ENCODE measurements at places on chromosomes 6 and 20. TPM values are rescaled to one million over a fixed set of nuclear protein-coding genes. Genes with fewer than 3 reads are reported as not detected.

BPIFA2 gene
- total RNA-seq: not detected

FAM217A gene
- total RNA-seq: not detected

- no peak overlapping the region for H3K27ac ChIP-seq
- H3K4me3 ChIP-seq: no peak overlapping the region
- peaks cover 3% of the 10 kb centered on the region for H3K36me3 ChIP-seq
- no peaks in the 10 kb centered on the region for H3K27me3 ChIP-seq
- peaks cover 10% of the 10 kb centered on the region for H3K4me1 ChIP-seq
Measured at GRCh38 chr6:166032366-166033200, 135.1 kb downstream of the TBXT start.

DNA sequence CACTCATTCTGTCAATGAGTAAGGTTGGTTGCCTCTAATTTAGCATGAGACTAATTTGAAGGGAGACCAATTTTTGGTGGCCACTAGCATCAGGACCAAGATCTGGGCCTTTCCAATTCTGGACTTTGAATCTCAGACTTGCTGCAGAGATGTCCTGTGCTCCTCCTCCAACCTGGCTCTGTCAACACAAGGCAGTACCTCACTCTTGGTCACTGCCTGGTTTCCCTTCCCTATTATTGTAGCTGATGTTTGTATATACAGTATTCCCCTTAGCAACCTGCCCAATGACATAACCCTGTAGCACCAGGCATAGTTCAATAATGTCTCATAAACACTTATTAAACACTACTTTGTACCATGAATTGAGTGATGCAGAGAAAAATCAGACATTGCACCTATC, 50.4 kb downstream of the UNC5CL start:
- no peak overlapping the region for H3K27ac ChIP-seq
- peaks cover 3% of the 10 kb centered on the region for H3K4me1 ChIP-seq
- no peak for DNase-seq
- no peak overlapping the region for H3K4me3 ChIP-seq

DNA sequence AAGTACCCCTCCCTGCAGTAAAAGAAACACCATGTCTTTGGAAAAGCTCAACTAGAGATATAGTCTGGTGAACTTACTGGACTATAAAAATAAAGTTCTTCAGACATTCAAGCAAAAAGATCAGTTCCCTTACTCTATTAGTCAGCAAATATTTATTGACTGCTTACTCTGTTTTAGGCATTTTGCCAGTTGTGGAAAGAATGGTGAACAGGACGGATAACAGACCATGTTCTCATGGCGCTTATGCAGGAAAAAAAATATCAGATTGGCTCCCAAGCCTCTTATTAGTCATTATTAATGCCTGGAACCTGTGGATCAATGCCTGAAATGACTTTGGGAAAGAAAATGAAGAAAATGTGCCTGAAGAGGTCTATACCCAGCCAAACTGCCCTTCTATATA, 282.2 kb upstream of the EPHA7 start:
- H3K36me3 ChIP-seq: no peaks in the 10 kb centered on the region
- H3K27me3 ChIP-seq: no peaks in the 10 kb centered on the region
- no peak for DNase-seq

GRCh38 chr6:110874880-110875547, 429 bp downstream of the AMD1 start:
- DNase-seq: no peak
- H3K4me3 ChIP-seq: peak overlapping the region; percentile 93
- peak overlapping the region; percentile 99 for H3K27ac ChIP-seq
- no peaks in the 10 kb centered on the region for H3K36me3 ChIP-seq
- H3K4me1 ChIP-seq: peaks cover 38% of the 10 kb centered on the region

DNA sequence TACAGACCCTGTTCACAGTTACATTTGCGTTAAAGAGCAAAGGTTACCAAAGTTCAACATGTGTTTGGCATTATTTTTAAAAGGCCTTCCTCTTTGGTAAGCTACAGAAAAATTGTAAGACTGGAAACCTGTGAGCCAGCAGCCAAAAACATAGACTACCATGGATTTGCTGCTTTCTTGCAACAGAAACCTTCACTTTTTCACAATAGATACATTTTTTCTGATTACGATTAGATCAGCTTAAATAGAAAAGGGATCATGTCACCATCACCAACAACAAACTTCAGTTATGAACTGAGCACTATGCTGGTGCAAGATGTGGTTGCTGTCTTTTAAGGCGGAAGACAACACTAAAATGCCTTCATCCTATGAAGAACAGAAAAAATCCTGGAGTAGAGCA, 112.3 kb upstream of the MARCKS start:
- H3K36me3 ChIP-seq: no peaks in the 10 kb centered on the region
- no peak overlapping the region for H3K4me3 ChIP-seq
- H3K4me1 ChIP-seq: no peaks in the 10 kb centered on the region

GRCh38 chr6:152680879-152681517, 16.7 kb upstream of the MYCT1 start:
- no peaks in the 10 kb centered on the region for H3K36me3 ChIP-seq
- no peak overlapping the region for H3K4me3 ChIP-seq
- no peaks in the 10 kb centered on the region for H3K4me1 ChIP-seq
- H3K27ac ChIP-seq: no peak overlapping the region
- peaks cover 24% of the 10 kb centered on the region for H3K27me3 ChIP-seq
- no peak for DNase-seq

DNA sequence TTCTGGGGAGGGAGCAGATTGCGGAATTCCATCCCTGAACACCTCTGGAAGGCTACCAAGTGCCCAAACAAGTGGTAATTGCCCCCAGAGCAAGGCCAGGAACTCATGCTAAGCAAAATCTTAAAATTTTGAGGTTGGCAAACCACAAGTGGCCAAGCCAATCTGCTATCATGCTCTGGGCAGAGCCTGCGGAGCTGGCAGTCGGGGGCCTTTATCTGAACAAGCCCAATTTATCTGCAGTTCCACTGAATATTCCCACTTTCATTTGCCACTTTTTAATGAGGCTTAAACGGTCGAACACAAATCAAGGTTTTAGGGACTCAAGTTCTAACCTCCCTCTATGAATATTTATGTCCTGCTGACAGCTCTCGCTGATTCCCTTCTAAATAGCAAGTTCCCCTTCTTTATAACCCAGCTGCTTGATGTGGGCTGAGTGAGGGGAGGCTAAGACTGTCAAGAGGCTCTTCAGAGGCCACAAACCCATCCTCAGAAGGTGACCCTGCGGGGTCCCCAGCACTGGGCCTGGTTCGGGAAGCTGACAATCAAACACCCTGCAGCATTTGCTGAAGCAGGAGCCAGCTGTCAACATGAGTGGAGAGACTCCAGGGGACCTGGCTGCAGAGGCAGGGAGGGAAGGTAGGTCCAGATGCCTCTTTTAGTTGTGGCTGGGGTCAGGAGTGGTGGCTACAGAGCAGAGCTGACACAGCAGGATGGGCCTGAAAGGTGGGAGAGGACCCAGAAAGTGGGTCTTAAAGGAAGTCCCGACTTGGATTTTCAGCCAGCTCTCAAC, 11.9 kb downstream of the CCDC167 start:
- no peak overlapping the region for H3K4me3 ChIP-seq
- DNase-seq: no peak
- H3K4me1 ChIP-seq: peaks cover 17% of the 10 kb centered on the region
- H3K27me3 ChIP-seq: no peaks in the 10 kb centered on the region

GRCh38 chr6:1738558-1739081, 128.9 kb downstream of the FOXC1 start:
- no peaks in the 10 kb centered on the region for H3K27me3 ChIP-seq
- H3K4me3 ChIP-seq: no peak overlapping the region
- peaks cover 6% of the 10 kb centered on the region for H3K4me1 ChIP-seq
- H3K36me3 ChIP-seq: peaks cover 3% of the 10 kb centered on the region
- peak overlapping the region; percentile 33 for H3K27ac ChIP-seq
